T-helper 17 cell (primary cell): ENCODE measurements at places on chromosomes 3 and 15.

DNA sequence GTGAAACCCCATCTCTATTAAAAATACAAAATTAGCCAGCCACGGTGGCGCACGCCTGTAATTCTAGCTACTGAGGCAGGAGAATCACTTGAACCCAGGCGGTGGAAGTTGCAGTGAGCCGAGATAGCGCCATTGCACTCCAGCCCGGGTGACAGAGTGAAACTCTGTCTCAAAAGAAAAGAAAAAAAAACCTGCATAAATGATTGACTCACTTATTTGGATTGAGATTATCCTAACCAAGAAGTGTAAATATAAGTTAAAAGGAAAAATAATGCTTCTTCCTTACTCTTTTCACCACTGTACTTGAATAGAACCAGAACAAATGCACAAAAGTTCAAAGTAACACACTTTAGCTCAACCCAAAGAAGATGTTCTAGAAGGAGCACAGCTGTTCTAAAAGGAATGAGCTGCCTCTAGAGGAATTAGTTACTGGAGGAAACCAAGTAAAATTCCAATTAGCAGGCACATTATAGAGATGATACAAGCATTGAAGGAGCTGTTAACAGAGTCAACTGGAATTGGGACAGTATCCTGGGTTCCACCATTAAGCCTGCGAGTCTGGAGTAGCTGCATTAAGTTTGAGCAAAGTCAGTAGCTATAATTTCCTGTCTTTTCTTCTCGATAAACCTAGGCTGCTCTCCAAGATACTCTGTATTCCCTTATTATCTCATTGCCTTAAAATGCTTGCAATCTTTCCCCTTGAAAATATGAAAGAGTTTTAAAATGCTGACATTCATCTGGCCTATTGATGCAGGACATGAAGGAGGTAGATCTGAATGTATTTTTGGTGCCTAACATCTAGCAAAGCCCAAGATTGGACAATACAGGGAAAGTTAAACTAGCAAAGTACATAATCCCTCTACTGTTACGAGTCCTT lies 9.5 kb downstream of the MTHFS start:
- no peak for DNase-seq

DNA sequence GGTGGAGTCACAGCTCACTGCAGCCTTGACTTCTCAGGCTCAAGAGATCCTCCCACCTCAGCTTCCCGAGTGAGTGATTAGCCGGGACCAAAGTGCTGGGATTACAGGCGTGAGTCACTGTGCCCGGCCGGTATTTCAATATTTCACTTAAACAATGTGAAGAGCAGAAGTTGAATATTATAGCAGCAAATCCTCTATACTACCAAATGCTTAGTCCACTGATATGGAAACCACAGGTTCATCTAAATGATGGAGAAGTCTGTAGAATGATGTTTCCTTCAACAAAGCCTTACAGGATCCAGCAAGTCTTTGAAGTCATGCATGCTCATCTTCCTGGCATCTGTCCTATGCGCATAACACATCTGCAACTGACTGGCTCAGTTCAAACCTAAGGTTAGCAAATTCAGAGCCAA lies 20.3 kb upstream of the UACA start:
- no peak for DNase-seq

DNA sequence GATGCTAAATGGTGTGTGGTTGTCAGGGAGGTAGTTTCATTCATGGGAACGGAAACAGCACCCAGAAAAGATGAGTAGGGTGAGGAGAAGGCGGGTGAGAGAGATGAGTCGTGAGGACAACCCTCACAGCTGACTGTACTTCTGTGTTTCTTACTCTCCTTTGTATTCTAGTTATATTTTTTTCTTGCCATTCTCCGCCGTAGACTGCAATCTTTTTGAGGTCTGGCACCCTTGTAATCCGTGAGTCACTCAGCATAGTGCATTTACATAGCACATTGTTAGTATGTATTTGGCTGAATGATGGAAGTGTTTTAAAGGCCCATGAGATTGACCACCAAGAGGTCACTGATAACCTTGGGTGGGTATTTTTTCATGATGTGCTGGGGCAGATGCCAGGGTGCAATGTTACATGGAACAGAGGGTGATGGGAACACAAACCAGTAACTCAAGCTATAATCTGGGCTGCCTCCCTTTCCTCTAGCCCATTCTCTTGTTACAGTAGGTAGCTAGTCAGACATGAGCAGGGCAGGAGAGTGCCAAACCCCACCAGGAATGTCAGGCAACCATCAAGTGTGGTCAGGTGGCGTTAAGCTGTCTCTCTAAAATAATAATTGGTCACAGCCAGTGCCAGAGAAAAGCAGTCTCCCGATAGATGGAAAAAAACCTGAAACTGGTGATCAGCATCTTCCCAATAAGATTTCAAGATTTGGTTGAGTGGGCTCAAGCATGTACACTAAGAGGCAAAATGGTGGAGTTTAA lies 18.8 kb upstream of the DGKG start:
- DNase-seq: no peak

- no peak for DNase-seq
Observed at GRCh38 chr15:51967583-51967982, 4.0 kb downstream of the LEO1 start.

DNA sequence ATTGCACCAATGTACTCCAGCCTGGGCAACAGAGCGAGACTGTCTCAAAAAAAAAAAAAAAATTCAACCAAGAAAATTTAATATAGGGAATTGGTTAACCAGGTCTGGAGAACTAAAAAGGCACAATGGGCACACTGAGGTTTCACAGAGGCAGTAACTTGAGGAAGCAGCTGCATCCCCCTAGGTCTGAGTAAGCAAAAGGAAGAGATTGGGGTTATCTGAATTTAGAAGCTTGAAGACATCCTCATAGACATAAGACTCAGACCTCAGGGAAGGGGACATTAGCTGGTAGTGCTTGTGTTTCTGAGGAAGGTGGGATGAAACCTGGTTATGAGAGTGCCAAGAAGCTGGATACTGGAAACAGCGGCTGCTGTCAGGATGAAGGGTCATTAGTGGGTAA lies 50.1 kb upstream of the LEKR1 start:
- no peak for DNase-seq

DNA sequence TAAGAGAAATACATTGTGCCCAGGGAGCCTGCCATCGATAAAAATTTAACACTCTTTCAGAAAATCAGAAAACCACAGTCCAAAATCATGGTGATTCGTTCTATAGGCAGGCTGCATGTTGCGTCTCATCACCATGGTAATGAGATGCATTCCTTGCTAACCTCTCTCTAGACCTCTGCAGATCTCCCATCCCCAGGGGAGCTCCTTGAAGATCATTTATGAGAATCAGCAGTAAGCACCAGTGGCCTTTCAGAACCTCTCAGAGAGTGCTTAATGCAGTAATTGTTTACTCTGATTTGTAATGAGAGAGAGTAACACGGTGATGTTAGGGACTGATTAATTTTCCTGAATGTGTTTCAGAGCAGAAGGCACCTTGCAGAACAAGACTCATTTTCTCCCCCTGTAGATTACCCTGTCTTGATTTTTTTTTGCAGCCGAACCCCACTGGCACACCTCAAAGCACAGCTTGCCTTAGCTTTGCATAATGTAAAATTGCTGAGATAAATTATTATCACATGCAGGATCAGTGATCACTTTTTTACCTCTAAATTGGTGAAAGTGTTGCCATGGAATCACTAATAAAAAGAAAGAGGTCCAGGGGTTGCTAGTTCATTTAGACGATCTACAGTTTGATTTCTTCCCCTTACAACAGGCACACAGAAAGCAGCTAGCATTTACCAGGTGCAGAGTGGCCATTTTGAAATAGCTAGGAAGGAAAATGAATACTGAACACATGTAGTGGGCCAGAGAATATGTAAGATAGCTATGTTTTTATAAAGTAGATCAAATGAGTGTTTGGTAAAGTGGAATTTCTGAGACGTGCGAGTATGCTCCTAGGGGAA lies 98.9 kb upstream of the CHL1 start:
- DNase-seq: no peak

DNA sequence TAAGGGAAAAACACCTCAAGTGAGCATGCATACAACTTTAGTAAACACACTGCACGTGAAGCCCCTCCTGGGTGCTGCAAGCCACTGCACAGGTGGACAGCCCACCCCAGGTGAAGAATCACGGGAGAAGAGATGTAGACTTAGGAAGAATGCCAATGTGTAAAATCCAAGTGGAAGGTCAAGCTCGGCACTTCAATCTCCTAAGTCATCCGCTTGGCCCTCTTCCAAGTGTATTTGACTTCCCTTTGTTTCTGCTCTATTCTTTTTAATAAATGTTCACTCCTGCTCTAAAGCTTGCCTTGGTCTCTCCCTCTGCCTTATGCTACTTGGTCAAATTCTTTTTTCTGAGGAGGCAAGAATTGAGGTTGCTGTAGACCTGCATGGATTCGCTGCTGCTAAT lies 316.6 kb downstream of the EDEM1 start:
- DNase-seq: no peak

DNA sequence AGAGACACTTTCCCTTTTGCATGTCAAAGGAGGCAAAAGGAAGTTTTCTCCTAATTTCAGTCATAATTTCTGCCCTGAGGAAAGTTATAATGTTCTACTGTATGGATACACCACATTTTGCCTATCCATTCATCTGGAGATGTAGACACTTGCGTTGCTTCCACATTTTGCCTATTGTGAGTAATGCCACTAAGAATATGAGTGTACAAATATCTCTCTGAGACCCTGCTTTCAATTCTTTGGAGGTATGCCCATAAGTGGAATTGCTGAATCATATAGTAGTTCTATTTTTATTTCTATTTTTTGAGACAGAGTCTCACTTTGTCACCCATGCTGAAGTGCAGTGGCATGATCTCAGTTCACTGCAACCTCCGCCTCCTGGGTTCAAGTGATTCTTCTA lies 3.6 kb upstream of the CD276 start:
- no peak for DNase-seq
